Mononuclear cell (primary cell): ENCODE measurements at places on chromosomes 1 and 21. TPM values are rescaled to one million over a fixed set of nuclear protein-coding genes. Genes with fewer than 3 reads are reported as not detected.

The PGLYRP3 gene
- not detected for total RNA-seq

The UBE2Q1 gene
- total RNA-seq = 30.7 TPM

The UQCRHL gene
- 1.2 TPM for total RNA-seq

The PITHD1 gene
- 63.8 TPM for total RNA-seq

The NCF2 gene
- 184 TPM for total RNA-seq

The THEM5 gene
- total RNA-seq = not detected

The SPATA46 gene
- not detected for total RNA-seq

The LYPLAL1 gene
- 17.8 TPM for total RNA-seq

The PLA2G2D gene
- not detected for total RNA-seq

The PGBD5 gene
- total RNA-seq = under 0.01 TPM

The PLPPR4 gene
- total RNA-seq = not detected

The HCN3 gene
- 0.21 TPM for total RNA-seq

The SDC3 gene
- total RNA-seq = 0.73 TPM

The CACHD1 gene
- 1.4 TPM for total RNA-seq

The RGS4 gene
- total RNA-seq = not detected

The APOBEC4 gene
- total RNA-seq = 0.10 TPM

The FNBP1L gene
- total RNA-seq = 2.2 TPM

The SLC25A24 gene
- total RNA-seq = 20.0 TPM

The MRTO4 gene
- total RNA-seq = 5.4 TPM

The ECE1 gene
- total RNA-seq = 72.4 TPM

The RXRG gene
- not detected for total RNA-seq

The HHAT gene
- 2.4 TPM for total RNA-seq

The TRNP1 gene
- total RNA-seq = 1.2 TPM

The ATAD3C gene
- 0.63 TPM for total RNA-seq

The HES2 gene
- not detected for total RNA-seq

The RUNX3 gene
- total RNA-seq = 76.4 TPM

The INSRR gene
- total RNA-seq = not detected

The C1QA gene
- total RNA-seq = 6.1 TPM

The UBE2J2 gene
- total RNA-seq = 26.9 TPM

The PGLYRP4 gene
- total RNA-seq = not detected

The VPS45 gene
- total RNA-seq = 11.5 TPM

The TSSK3 gene
- not detected for total RNA-seq

The TMEM82 gene
- total RNA-seq = not detected

The COL24A1 gene
- total RNA-seq = 0.84 TPM
